ENCODE measurements at places on chromosomes 4 and X.

DNA sequence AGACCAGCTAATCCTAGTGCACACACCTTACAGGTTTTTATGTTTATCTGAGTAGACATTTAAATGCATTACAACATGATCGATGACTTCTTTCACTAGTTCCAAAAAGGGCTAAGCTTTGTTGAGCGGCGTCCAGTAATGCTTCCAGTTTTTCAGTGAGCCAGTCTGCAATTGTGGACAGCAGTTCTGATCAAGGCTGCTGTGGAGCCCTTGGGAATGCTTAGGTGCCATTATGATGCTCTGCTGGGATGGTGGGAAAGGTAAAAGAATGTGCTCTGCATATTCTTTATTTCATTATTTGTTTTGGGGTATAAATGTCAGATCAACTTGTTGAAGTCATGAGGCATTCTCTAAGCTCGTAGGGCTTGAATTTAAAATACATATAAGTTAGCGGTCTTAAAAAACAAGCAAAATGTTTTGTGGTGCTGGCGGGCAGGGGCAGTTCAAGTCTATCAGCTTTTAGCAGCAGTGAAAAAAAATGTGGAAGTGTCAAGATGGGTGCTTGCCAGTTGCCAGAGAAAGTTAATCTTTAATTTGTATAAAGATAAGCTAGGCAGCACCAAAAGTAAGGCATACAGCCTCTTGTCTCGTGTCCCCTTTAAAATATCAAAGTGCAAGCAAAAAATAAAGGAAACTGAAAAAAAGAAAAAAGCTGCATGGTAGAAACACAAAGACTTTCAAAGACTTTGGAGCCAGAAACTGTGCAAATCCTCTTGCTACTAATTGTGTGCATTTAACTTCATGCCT, 5.8 kb downstream of the MID1IP1 start:
- no peak for DNase-seq

- no peak for DNase-seq
Measured at GRCh38 chrX:137227151-137227550, 193.4 kb upstream of the GPR101 start.

GRCh38 chr4:120055162-120055561, 11.5 kb downstream of the MAD2L1 start:
- no peak for DNase-seq

DNA sequence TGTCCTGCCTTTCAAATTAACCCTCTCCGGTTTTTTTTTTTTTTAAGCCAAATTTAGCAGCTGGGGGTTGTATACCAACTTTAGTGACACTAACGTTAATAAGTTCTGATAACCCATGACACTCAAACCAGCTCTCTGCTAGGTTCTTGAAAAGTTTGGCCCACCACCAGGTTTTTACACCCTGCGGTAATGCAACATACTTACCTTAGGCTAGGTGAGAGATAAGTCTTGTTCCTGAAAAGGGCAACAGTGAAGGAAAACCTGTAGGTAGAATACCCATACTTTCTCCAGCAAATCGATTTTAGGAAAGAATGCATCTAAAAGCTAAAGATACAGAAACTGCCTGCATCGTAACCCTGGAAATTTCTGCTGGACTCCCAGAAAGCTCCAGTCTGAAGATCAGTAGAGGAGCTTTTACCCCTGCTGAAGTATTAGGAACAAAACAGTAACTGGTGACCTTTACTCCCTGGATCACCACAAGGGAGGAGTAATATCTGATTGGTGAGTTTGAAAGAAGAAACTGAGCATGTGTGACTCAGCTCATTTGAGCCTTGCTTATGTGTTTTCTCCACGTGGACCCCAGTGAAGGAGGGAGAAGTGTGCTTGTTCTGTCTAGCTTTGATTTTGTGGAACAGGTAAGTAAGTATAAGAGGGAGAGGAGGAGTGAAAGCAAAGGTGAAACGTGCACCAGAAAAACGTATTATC, 34.4 kb upstream of the COX18 start:
- no peak for DNase-seq

GRCh38 chr4:82559735-82560120, 2.1 kb downstream of the TMEM150C start:
- DNase-seq = no peak

- no peak for DNase-seq
Measured at GRCh38 chr4:144289667-144290428, 149.3 kb upstream of the GYPA start.

GRCh38 chrX:1595711-1596060, 4.3 kb downstream of the AKAP17A start:
- no peak for DNase-seq

GRCh38 chr4:156169011-156169410, 215.3 kb upstream of the CTSO start:
- DNase-seq = no peak

DNA sequence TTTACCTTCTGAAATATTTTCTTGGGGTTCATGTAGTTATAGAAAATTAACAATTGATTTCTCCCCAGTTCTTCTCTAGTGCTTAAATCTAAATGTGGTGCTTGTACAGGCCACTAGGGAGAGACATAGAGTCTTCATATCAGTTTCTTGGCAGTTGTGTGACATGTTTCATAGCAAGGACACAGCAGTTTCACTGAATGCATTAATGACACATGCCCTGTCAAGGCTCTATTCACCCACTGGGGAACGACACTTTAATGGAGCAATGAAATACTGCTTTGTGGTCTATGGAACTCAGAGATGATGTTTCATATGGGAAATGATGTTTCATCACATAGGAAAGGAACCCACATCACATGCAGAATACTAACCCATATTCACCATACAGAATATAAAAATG, 2.8 kb downstream of the VEGFC start:
- DNase-seq = no peak

- no peak for DNase-seq
Measured at GRCh38 chr4:53346920-53347852, 18.7 kb downstream of the SCFD2 start.

GRCh38 chrX:47217121-47217851, 1.2 kb upstream of the CDK16 start:
- DNase-seq = peak; percentile 39

DNA sequence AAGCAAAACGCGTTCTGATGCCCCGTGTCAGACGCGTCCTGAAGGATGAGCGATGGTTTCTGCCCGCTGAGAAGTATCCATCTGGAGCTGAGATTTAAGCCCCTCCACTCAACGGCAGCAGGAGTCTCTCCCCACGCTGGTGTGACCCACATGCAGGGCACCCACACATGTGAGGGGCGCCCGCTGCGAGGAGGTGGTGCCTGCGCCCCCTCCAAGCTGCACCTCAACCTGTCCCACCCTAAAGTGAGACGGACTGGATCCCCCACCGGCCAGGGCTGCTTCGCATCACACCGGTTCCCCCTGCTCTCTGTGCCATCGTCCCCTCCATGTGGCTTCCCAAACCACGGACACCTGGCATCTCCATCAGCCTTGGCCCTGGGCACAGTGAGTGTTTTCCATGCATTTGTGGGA, 4.5 kb upstream of the PDE6B start:
- no peak for DNase-seq

DNA sequence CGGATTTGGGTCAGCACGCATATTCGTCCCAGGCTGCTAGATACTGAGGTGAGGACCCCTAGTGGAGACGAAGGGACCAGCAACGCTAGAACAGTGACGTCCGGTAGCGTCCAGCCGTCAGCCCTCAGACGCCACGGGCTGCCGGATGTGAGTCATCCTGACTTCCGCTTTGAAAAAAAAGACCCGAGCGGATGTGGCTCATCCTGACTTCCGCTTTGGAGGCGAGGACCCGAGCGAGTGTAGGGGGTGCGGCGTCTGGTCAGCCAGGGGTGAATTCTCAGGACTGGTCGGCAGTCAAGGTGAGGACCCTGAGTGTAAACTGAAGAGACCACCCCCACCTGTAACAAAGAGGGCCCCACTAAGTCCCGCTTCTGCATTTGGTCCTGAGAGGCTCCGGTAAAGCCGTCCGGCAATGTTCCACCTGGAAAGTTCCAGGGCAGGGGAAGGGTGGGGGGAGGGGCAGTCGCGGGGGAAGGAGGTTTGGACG, at the start of gene MAGEB2:
TSS of gene MAGEB2 (plus strand) at position 207 of the 487 bp plus-strand sequence. CDS start 3,018 bp downstream, outside the sequence.
- DNase-seq = no peak

- DNase-seq = no peak
Measured at GRCh38 chrX:116009861-116010710, 160.5 kb upstream of the AGTR2 start.

DNA sequence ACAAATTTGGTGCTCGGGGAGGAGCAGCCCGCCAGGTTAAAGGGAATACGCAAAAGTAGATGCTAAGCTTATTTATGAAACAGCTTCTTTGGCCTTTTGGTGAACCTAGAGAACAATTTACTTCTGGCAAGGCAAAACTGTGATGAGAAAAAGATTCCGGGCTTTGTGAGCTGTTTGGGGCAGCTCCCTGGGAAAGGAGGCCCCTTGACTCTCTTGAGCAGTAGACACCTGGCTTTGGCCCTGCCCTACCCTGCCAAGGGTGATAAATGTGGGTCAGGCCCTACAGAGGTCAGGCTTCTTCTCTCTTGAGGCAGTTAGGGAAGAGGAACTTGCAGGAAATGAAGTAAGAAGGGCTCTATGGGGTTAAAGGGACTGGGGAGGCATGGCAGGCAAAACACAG, 509.6 kb downstream of the MID1IP1 start:
- no peak for DNase-seq

DNA sequence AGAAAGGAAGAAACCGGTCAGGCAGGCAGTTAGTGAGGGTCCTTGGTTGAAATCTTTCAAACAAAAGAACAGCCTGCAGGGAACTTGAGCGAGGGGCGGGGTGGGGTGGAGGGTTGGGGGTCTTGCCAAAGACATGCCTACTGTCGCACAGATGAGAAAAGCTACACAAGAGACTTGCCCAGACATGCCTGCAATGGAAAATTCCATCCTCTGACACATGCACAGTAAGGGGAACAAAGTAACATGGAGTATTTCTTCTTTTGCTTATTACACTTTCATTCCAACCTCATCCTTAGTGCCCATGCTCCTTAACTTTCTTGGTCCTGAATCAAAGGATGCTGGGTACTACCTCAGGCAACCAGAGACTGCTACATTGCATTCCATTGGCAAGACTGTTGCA, 1491.2 kb downstream of the STIM2 start:
- DNase-seq = no peak

GRCh38 chrX:95076449-95076848, 1402.4 kb downstream of the FAM133A start:
- DNase-seq = peak; percentile 4

- DNase-seq = no peak
Measured at GRCh38 chrX:10358958-10359357, 202.2 kb downstream of the CLCN4 start.

DNA sequence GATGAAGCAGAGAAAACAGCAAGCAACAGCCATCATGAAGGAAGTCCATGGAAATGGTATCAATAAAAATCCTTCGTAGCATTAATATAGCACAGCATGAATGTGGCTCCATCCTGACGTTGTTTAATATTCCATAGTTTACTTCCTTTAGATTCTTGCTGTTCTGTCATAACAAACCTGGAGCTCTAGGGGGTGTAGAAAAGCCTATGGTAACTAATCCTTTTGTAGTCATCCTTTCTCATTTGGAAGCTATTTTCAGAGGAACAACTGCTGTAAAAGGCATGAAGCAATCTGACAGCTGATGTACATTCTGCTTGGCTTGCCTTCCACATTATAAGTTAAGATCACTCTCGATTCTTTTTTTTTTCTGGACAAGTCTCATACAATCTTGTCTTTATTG, 914 bp downstream of the MYOZ2 start:
- DNase-seq = no peak

DNA sequence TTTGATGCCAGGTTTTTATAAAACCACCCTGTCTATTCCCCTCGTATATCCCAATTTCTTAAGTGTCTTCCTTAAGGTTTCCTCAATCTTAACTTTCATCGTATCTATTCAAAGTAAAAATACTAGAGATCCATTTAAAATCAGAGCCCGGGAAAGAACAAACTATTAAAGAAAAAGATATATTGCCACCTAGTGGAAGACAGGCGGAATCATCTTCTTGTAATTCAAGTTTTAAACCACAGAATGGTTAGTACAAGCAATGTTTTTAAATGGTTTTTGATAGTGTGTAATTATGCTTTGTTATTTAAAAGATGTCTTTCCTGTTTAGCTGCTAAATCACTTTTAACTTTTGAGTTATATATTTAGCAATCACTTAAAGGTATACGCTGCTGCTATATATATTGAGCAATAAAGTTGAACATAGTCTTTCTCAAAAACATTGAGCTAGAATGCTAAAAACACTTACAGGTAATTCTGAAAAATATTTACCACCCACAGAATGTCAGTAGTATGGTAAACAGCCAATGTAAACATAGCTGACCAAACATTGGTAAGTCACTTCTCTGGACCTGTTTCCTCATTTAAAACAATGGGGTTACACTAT, 18.2 kb downstream of the PRDM8 start:
- no peak for DNase-seq

DNA sequence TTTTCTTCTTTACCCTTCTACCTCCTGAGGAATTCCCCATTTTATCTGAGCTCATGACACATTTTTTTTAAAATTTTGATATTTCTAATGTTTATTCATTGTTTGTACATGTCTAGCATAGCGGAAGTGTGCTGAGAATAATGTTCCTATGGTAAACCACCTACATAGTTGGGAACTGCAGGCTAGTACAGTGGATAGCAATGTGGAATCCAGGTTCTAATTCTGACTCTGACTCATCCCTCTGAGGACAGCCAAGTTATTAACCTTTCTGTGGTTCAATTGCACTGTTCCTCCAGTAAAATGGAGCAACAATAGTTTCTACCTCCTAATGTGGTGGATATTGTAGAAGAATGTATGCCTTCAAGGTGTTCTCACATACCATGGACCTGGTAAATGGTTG, 20.6 kb upstream of the APELA start:
- no peak for DNase-seq

DNA sequence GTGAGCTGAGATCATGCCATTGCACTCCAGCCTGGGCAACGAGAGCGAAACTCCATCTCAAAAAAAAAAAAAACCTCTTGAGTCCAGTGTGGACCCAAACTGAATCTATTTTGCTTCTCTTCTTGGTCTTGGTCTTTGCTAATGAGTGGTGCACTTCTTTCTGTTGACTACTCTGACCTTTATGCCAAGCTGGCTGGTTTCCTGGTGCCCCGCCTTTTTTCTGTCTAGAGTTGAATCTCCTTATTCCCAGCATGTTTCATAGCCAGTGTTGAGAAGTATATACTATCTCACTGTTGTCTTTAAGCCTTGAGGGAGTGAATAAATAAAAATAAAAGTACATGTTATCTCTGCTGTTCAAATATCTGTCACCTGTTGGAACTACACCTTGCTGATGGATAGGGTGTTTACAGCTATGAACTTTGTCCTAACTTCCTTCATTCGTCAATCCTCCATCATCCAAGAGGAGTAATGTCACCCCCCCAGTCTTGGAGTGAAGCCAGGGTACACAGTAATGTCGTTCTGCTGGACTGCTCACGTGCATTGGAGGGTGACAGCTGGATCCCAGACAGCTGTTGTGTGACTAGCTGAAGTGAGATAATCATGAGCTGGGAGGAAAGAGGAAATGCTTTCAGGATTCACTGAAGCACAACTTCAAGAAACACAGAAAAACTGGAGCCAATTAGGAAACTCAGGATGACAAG, 99.3 kb upstream of the PRKG2 start:
- no peak for DNase-seq

GRCh38 chrX:119887721-119888425, 7.8 kb upstream of the AKAP14 start:
- DNase-seq = peak; percentile 70
